ENCODE measurements at places on chromosomes 5 and 9.

- DNase-seq, result peak; percentile 67
Observed at GRCh38 chr5:1174122-1174936, 27.1 kb upstream of the SLC6A19 start.

DNA sequence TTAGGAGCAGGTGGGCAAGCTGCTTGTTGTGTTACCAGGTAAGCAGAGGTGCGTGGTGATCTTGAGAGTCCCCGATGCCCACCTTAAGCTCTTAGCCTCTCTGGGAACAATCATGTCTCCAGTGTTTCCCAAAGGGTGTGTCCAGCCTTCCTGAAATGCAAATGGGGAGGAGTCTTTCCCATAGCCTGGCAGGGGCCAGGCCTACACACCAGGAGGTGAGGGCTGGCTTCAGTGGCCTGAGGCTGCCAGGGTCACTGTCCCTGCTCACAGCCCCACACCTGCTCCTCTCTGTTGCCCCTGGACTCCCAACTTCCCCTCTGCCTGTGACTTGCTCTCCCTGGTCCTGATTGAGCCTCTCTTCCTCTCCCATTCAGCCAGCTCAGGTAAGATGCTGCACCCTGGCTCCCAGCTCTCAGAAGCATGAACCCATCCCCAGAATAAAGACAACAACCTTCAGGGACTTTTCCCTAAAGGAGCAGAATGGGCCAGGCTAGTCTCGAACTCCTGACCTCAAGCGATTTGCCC is 65.7 kb upstream of the PHYKPL start:
- DNase-seq, result no peak

DNA sequence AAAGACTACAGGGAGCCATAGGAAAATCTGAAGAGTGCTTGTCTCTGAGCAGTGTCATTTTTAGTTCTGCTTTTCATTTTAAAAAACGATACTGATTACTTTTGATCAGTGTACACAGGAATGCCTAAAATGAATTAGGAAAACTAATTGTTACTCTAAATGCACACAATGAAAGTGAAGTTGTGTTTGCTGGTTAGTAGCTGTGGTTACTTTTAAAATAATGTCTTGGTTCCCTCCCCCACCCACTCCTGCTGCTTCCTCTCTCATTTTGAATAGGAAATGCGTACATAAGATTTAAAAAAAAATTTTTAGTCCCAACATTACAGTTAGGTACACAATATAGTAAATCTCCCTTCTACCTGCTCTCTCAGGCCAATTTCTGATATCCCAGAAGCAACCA is 47.5 kb upstream of the PLPP1 start:
- DNase-seq, result no peak

- DNase-seq, result no peak
Observed at GRCh38 chr5:133319905-133320520, 268.2 kb downstream of the HSPA4 start.

DNA sequence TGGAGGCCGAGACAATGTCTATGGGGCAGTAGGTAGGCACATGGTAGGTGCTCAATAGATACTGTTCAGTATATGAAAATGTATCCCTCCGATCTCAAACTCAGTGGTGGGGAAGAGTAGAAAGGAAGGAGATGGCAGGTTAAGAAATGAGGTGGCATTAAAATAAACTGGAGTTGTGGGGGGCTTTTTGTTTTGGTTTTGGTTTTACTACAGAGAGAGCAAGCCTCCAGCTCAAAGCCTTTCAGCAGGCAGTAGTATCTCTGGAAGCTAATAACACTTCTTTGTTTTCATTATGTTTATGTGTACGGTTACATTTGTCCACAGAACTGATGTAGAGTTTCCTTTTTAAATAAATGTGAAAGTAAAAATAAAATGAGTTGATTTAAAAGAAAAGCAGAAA is 8.6 kb downstream of the MFAP3 start:
- DNase-seq, result no peak
